Cardiac septum (tissue), 1 donor: ENCODE measurements at places on chromosomes 3 and 15.

GRCh38 chr15:91316126-91316525 is 216.1 kb downstream of the SV2B start:
- no peak for DNase-seq

GRCh38 chr15:89980896-89981295 is 20.2 kb upstream of the ZNF710 start:
- no peak for DNase-seq

GRCh38 chr3:120797857-120798256 is 55.3 kb downstream of the GTF2E1 start:
- DNase-seq = no peak

DNA sequence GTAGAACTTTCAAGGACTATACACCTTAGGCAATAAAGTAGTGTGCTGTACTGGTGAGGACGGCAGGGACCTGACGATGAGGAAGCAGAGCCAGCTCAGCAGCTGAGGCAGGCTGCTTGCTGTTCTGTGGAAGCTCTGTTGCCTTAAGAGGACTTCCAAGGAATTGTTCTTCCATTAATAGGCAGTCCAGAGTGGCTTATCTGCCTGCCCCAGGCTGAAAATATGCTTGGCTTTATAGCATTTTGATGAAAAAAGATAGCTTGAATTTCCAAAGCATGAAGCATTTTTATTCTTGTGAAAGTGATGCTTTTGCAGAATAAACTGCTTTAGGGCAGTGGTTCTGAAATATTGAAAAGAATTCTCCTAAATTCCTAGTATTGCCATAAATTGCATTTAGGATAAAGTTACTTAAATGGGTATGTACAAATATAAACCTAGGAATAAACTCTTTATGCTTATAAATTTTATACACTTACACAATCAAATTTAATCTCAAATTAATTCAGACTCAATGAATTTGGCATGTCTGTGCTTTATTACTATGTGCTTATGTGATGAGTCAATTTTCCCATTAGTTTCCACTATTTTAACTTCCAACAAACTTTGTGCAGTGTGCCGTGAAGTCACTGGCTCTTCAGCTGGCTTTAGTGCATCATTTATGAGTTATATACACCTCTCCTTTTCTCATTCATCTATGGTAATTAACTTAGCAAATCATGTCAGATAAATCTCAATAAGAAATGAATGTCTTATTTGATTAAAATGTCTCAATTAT is 231.0 kb upstream of the RASGRP1 start:
- no peak for DNase-seq

GRCh38 chr3:168628549-168628948 is 532.8 kb upstream of the GOLIM4 start:
- no peak for DNase-seq

- no peak for DNase-seq
These were observed 97.2 kb downstream of the TBC1D5 start for GRCh38 chr3:17645074-17645698.

DNA sequence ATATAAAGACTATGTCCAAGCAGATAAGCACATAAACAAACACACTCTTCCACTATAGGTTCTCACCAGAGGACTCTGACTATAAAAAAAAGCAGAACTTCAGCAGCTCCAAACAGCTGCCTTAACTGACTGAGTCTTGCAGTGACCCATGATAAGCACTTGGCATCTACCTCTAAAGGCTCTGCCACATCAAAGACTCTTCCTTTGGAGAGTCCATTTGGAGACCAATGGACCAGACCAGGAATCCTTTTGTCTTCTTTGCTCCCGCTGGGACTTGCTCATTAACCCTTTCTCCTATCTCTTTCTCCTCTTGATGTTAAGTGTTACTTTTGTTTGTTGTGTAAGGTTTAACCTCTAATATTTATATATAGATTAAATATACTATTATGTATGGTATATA is 424.1 kb downstream of the RSL24D1 start:
- no peak for DNase-seq

DNA sequence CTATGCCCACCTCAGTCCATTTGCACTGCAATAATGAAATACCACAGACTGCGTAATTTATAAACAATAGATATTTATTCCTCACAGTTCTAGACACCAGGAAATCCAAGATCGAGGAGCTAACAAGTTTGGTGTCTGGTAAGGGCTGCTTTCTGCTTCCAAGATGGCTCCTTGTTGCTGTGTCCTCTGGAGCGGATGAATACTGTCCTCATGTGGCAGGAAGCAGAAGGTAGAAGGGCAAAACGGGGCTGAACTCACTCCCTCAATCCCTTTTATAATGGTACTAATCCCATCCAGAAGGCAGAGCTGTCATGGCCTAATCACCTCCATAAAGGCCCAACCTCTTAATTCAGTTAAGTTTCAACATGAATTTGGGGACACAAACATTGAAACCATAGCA is 75.3 kb downstream of the P2RY1 start:
- no peak for DNase-seq

DNA sequence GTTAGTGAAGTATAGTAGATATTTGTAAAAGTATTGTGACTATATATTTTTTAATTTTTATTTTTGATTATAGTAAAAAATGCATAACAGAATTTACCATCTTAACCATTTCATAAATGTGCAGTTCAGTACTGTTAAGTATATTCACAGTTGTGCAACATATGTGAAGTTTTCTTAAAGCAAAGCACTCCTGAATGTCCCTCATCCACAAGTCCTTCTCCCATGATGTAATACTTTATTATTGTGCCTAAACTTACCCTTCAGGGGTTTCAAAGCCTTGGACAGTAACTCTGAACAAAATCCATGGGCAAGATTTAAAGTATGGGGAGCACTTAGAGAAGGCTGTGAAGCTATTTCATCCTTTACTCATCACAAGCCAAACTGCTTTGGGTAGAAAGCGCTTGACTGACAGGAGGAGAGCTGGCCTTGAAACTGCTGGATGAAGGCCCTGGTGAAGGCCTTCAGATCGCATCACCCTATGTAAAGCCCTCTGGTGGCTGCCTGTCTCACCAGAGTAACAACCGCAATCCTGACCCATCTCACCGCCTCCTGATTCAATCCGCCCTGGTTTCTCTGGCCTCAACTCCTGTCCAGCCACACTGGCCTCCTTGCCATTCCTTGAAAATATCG is 28.0 kb downstream of the LSM3 start:
- DNase-seq = no peak

- DNase-seq = no peak
These were observed 27.7 kb downstream of the GRM2 start for GRCh38 chr3:51734572-51734907.

- DNase-seq = no peak
These were observed 327.9 kb downstream of the CHST2 start for GRCh38 chr3:143447491-143447890.

- DNase-seq = no peak
These were observed 1.7 kb downstream of the CLRN1 start for GRCh38 chr3:150970665-150971324.

DNA sequence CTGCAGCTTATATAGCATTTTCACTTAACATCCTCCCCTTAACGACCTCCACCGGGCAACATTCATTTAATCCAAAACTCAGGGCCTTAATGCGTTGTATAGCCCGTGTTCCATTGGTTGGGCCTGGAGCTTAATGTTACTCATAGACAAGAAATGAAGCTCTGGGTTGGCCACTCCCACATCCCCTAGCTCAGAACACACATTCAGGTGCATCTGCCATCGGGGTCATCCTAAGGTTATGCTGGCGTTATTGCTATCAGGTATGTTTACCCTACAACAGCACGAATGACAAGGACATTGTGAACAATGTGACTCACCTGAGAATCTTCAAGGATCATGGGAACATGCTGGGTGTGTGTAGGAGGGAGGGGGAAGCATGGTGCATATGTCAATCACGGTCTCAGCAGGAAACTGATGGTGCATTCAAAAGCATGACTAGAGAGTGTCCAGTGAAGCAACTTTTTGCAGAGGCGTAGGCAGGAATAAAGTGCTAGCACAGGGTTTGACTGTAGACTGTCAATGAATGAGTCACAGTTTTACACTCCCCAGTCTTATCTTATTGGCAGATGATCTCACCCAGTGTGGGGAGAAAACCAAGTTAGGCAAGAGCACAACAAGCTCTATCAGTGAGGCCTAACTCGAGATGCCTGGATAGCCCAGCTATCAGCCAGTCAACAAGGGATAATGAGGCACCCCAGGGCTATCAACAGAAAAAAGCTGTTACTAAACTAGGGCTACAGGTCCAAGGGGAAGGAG is 402.1 kb upstream of the MCTP2 start:
- no peak for DNase-seq

DNA sequence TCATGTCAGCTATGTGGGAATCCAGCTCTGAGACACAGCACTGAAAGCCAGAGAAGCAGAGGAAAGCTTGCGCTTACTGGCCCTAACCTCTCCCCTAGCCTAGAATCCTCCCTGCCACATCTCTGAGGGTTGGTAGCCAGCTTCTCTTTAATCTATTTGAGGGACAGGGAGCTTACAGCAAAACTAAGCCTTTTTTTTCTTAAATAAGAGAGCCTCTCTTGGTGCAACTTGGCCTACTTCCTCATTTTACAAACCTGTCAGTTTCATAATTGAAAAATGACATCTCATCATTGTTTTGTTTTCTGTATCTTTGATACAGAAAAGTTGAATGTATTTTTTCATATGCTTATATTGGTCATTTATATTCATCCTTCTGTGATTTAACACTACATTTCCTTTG is 193.9 kb downstream of the ZNF621 start:
- DNase-seq = no peak

GRCh38 chr15:90387534-90388461 is at the start of gene IQGAP1:
IQGAP1 (plus strand) TSS chr15:90388242; CDS start chr15:90388342, 100 bp downstream.
- DNase-seq = peak; percentile 99

GRCh38 chr3:99875581-99875928 is 57.9 kb downstream of the CMSS1 start:
- no peak for DNase-seq

GRCh38 chr3:131655070-131655690 is 152.4 kb upstream of the MRPL3 start:
- no peak for DNase-seq

DNA sequence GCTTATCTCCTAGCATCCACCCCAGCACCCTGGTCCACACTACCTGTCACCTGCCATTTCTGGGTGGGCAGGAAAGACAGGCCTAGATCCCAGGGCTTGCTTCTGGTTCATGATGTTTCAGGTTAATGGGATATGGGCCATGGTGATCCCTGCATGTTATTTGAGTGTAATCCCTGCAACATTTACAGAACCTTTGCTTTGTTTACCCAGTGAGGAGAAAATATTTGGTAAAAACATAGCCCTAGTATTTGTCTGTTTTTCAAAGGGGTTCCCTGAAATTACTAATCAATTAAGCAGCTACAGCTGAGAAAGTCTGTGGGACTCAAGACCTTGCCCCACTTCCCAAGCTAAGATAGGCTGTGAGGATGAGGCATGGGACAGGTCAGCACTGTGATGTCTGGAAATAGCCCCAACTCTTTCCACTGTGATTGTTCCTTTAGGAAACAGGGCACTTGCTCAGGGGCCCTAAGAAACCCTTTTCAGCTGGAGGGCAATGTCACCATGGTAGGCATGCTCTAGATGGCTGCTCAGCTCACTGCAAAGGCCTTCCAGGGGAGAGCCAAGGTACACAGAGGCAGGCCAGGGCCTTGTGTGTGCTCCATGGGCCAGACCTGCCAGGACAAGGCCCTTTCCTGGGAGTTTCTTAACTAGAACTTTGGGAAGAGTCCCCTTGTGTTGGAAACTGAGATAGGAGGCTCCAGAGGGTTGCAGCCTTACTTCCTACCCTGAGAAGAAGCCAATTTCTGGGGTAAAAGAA is 11.1 kb downstream of the TRANK1 start:
- no peak for DNase-seq
